Astrocyte (in vitro differentiated cells and primary cell): ENCODE measurements at places on chromosomes 12 and 14. TPM values are rescaled to one million over a fixed set of nuclear protein-coding genes. Genes with fewer than 3 reads are reported as not detected.
A peak's percentile ranks its signal among the peaks of the same experiment; 100 is the strongest.

GRCh38 chr14:75370416-75371205, 57.2 kb upstream of the JDP2 start:
- no peaks in the 10 kb centered on the region for H3K36me3 ChIP-seq
- H3K27me3 ChIP-seq, result peaks cover 12% of the 10 kb centered on the region
- H3K4me1 ChIP-seq, result no peaks in the 10 kb centered on the region
- no peak for DNase-seq

GRCh38 chr12:82818271-82819035, 131.7 kb downstream of the TMTC2 start:
- H3K27me3 ChIP-seq, result no peaks in the 10 kb centered on the region
- H3K27ac ChIP-seq, result no peak overlapping the region
- DNase-seq, result peak; percentile 14
- no peaks in the 10 kb centered on the region for H3K4me1 ChIP-seq

GRCh38 chr12:79439175-79439825, 251.5 kb downstream of the PAWR start:
- no peak for DNase-seq
- H3K27me3 ChIP-seq, result no peaks in the 10 kb centered on the region
- peaks cover 8% of the 10 kb centered on the region for H3K4me1 ChIP-seq
- H3K4me3 ChIP-seq, result no peak overlapping the region
- H3K27ac ChIP-seq, result peak overlapping the region; percentile 17

ZDHHC22 gene
- 0.50 and 0.52 TPM in 2 replicates for total RNA-seq

DNA sequence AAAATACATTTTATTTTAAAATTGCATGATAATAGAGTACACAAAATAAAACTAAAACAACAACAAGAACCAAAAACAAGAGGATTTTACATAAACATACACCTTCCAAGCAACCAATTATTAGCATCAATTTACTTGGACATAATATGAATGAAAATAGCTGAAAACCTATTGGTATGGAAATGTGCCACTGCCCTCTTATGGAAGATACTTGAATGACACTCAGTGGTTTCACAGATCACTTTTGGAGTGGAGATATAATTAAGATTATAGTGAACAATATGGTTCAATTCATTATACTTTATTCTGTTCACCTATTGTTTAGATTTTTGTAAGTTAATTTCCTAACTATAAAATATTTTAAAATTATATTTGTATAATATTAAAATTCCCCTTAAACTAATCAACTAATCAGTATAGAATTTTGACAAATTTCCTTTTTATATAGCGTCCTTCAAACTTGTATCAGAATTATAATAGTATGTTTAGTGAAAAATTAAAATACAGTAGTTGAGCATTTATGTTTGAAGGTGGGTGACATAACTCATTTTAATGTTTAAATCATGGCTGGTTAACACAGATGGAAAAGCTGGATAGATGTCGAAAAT, 70.1 kb downstream of the SLC6A15 start:
- H3K36me3 ChIP-seq, result no peaks in the 10 kb centered on the region
- DNase-seq, result peak; percentile 19
- no peak overlapping the region for H3K4me3 ChIP-seq
- no peaks in the 10 kb centered on the region for H3K27me3 ChIP-seq

DNA sequence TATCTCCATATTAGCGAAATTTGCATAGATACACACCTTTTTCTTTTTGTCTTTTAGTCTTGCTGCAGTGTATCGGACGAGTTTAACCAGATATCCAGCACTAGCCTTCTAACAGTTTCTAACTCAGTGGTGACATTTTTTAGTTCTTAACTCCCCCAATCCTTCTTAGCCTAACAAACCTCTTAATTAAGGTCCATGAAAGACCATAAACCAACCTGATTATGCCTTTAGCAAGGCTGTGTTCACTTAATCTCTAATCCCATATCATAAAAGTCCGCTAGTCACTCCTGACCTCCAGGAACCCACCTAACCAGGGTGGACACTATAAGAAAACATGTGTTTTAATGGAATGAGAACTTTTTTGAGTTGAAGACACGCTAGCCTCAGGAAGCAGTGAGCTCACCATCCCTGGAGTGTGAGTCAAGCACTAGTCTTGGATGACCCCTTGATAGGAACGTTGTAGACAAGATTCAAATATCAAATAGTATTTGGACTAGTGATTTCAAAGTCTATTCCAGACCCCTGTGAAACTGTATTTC, 9.5 kb downstream of the CDKN1B start:
- DNase-seq, result peak; percentile 86
- peak overlapping the region; percentile 92 for H3K27ac ChIP-seq
- peak overlapping the region; percentile 70 for H3K4me3 ChIP-seq
- H3K4me1 ChIP-seq, result peaks cover 19% of the 10 kb centered on the region

- DNase-seq, result no peak
- H3K36me3 ChIP-seq, result no peaks in the 10 kb centered on the region
- no peak overlapping the region for H3K4me3 ChIP-seq
- no peaks in the 10 kb centered on the region for H3K4me1 ChIP-seq
Observed at GRCh38 chr12:91172096-91172495, 10.5 kb downstream of the DCN start.

GRCh38 chr12:11661491-11662089, 12.1 kb downstream of the ETV6 start:
- no peak overlapping the region for H3K4me3 ChIP-seq
- peak; percentile 71 for DNase-seq
- peaks cover 8% of the 10 kb centered on the region for H3K36me3 ChIP-seq
- no peak overlapping the region for H3K27ac ChIP-seq

REM2 gene
- total RNA-seq, result 0.48 and 0.79 TPM in 2 replicates

GRCh38 chr12:104775731-104776231, 182.3 kb downstream of the SLC41A2 start:
- H3K27ac ChIP-seq, result no peak overlapping the region
- no peak for DNase-seq
- H3K27me3 ChIP-seq, result no peaks in the 10 kb centered on the region
- no peaks in the 10 kb centered on the region for H3K4me1 ChIP-seq

GRCh38 chr14:75725481-75725880, 64.4 kb downstream of the TTLL5 start:
- DNase-seq, result peak; percentile 12
- H3K27ac ChIP-seq, result no peak overlapping the region
- H3K36me3 ChIP-seq, result peaks cover 4% of the 10 kb centered on the region
- H3K4me1 ChIP-seq, result no peaks in the 10 kb centered on the region

DNA sequence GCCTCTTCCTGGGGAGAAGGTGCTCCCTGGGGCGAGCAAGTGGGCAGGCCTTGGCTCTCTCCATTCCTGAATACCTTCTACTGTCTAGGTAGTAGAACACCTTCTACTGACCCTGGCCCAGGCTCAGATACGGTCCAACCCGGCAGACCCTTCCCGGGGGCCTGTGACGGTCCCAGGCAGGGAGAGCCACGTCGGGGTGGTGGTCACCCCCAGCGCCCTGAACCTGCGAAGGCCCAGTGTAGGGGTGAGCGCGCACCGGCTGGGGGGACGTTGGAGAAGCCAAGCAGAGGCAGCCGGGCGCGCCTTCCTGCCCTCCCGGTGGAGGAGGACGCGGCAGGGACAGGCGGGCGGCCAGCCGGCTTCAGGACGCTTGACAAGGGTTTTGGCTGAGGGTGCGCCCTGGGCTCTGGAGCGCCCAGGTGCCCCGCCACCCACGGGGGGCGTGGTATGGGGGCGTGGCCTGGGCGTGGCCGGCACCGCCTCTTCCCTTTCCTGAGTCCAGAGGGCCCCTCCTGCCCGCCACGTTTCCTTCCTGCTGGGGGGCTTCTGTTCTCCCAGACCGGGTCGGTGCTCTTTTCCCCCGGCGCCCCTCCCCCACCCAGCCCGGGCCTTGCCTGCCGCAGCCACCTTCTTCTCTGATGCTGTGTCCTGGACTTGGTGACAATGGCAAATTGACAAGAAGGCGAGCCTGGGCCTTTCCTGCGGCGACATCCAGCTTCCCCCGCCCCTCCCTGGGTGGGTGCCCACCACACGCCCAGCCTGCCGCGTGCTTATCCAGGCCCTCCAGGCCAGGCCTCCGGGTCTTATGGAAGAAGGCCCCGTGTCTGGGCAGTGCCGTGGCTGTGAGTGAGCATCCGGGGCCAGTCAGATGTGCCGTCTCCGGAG, 24.5 kb upstream of the PPP1R13B start:
- no peak overlapping the region for H3K27ac ChIP-seq
- no peak for DNase-seq
- peak overlapping the region; percentile 17 for H3K4me3 ChIP-seq
- no peaks in the 10 kb centered on the region for H3K36me3 ChIP-seq

- no peak for DNase-seq
- H3K4me3 ChIP-seq, result no peak overlapping the region
- no peaks in the 10 kb centered on the region for H3K4me1 ChIP-seq
- H3K27me3 ChIP-seq, result no peaks in the 10 kb centered on the region
- H3K36me3 ChIP-seq, result no peaks in the 10 kb centered on the region
- H3K27ac ChIP-seq, result no peak overlapping the region
Observed at GRCh38 chr14:27608377-27608776, 1010.5 kb upstream of the NOVA1 start.

MLEC gene
- 137 and 152 TPM in 2 replicates for total RNA-seq

DNAI7 gene
- 0.23 TPM in 1 of 2 replicates, not detected in the other for total RNA-seq

DNA sequence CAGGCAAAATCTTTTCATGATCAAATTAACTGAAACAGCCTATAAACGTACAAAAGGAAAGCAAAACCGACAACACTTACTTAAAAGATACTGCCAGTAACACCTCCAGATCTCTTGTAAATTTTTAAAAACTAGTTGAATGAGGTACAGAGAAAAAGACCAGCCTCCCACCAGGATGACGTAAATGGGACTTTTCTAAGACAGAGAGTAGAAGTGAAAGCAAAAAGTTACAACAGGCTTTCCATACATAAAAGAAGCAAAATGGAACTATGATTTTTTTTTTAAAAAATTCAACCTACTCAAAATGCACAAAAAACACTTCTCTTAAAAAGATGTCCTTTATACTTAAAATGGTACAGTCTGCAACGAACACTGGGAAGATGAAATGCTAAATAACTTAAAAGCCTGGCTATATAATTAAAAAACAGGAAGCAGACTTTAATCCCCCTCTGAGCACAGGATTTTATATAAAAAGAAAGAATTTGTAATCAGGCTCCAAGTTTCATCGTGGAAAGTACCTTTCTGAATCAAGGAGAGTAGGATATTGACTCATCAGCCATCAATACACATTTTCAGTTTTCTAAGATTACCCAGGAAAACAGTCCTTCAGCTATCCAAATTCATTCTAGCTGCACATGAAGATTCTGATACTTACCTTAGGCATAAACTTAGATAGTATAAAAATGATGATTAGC, 14.2 kb upstream of the MYO1A start:
- no peak for DNase-seq
- H3K4me3 ChIP-seq, result no peak overlapping the region
- H3K27me3 ChIP-seq, result no peaks in the 10 kb centered on the region

GRCh38 chr14:77105145-77105939, 7.3 kb downstream of the CIPC start:
- no peak overlapping the region for H3K27ac ChIP-seq
- no peak for DNase-seq
- no peaks in the 10 kb centered on the region for H3K4me1 ChIP-seq
- H3K27me3 ChIP-seq, result no peaks in the 10 kb centered on the region

- H3K27me3 ChIP-seq, result no peaks in the 10 kb centered on the region
- no peak for DNase-seq
- no peak overlapping the region for H3K27ac ChIP-seq
- H3K4me1 ChIP-seq, result no peaks in the 10 kb centered on the region
Observed at GRCh38 chr12:129305851-129306250, 452.6 kb downstream of the GLT1D1 start.

DNA sequence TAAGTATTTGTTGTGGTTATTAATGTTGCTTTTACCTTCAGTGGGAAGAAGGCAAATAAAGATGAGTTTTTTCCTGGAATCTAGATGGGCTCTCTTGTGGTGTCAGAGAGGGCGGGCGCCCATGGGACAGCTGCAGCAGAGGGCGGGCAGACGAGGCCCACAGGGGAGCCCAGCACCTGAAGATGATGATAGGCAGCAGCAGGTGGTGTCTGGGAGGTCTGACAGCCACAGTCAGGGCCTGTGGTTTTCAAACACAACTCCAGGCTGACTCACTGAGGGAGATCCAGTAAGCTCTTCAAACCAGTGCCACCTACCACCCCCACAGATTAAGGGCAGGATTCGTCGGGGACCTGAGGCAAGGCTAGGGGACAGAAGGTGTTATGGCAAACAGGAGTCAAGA, 42.8 kb downstream of the NKX2-1 start:
- DNase-seq, result no peak
- no peak overlapping the region for H3K27ac ChIP-seq
- no peak overlapping the region for H3K4me3 ChIP-seq

DNA sequence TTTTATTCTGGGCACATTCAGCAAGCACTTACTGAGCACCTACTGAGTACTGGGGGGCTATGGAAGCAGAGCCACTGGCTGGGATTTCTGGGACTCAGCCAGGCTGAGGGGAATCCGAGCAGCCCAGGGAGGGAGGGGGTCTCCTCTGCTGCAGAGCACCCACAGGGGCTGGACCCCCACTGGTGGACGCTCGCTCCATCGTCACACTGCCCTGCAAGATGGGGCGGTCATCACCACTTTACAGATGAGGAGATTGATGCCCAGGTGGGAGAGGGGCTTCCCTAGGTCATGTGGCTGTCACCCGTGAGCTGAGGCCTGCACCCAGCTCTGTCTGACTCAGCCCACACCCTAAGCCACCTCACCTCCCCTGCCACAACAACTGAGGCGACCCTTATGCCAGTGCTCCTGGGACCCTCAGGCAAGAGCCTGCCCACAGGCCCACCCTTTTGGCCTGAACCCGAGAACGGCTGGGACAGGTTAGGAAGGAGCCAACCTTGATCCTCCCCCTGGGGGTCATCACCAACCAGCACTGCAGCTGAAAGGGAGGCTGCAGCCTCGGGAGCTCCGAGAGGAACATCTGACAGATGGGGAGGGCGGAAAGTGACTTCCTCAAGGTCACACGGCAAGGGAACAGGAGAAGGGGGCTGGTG, 74.4 kb downstream of the SERPINA3 start:
- no peak overlapping the region for H3K27ac ChIP-seq
- no peak overlapping the region for H3K4me3 ChIP-seq
- no peak for DNase-seq
- H3K27me3 ChIP-seq, result no peaks in the 10 kb centered on the region
- no peaks in the 10 kb centered on the region for H3K36me3 ChIP-seq

- H3K4me3 ChIP-seq, result no peak overlapping the region
- H3K4me1 ChIP-seq, result peaks cover 9% of the 10 kb centered on the region
- no peak for DNase-seq
- no peak overlapping the region for H3K27ac ChIP-seq
Observed at GRCh38 chr12:48966177-48966895, 5.2 kb downstream of the WNT10B start.

GRCh38 chr14:23550131-23550811, 1.3 kb downstream of the ZFHX2 start:
- peak overlapping the region; percentile 73 for H3K4me3 ChIP-seq
- no peak overlapping the region for H3K27ac ChIP-seq
- H3K36me3 ChIP-seq, result no peaks in the 10 kb centered on the region
- no peaks in the 10 kb centered on the region for H3K27me3 ChIP-seq
- DNase-seq, result no peak
- H3K4me1 ChIP-seq, result peaks cover 20% of the 10 kb centered on the region

DNA sequence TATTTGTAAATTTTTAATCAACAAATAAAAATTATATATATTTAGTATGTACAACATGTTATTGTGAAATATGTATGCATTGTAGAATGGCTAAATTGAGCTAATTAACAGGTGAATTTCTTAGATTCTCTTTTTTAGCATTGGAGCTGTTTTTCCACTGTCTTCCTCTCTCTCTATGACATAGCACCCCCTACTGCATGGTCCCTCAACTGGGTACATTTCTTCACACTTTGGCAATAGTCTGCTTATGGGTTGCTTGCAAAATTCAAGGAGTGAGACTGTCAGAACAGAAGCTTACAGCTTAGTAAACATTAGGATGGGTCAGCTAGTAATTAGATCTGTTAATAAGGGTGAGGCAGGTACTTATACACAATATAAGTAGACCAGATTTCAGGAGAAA, 658.5 kb upstream of the MGAT4C start:
- H3K4me1 ChIP-seq, result no peaks in the 10 kb centered on the region
- no peak overlapping the region for H3K4me3 ChIP-seq
- no peak overlapping the region for H3K27ac ChIP-seq
- peak; percentile 34 for DNase-seq

SRRM4 gene
- 0.30 and 0.46 TPM in 2 replicates for total RNA-seq
